ENCODE measurements at places on chromosomes 2 and 18. TPM values are rescaled to one million over a fixed set of nuclear protein-coding genes. Genes with fewer than 3 reads are reported as not detected.

DNA sequence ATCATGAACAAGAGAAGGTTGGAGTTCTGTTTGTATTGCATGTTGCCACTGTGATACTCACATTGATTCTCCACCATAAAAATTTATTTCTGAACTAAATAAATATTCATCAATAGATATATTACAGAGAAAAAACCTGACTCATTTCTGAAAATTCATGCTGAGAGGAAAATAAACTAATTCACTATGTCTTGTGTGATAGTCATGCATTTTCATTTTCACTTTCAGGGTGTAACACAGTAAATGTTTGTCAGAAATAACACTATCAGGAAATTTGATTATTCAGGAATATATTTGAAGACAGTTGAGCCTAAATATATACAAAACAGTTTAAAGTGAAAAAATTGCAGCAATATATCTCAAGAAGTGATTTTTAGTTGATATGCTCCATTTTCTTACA is 335.2 kb downstream of the KCNJ3 start:
- H3K4me3 ChIP-seq: no peak overlapping the region
- H3K4me1 ChIP-seq: no peaks in the 10 kb centered on the region
- DNase-seq: no peak
- H3K36me3 ChIP-seq: no peaks in the 10 kb centered on the region

DNA sequence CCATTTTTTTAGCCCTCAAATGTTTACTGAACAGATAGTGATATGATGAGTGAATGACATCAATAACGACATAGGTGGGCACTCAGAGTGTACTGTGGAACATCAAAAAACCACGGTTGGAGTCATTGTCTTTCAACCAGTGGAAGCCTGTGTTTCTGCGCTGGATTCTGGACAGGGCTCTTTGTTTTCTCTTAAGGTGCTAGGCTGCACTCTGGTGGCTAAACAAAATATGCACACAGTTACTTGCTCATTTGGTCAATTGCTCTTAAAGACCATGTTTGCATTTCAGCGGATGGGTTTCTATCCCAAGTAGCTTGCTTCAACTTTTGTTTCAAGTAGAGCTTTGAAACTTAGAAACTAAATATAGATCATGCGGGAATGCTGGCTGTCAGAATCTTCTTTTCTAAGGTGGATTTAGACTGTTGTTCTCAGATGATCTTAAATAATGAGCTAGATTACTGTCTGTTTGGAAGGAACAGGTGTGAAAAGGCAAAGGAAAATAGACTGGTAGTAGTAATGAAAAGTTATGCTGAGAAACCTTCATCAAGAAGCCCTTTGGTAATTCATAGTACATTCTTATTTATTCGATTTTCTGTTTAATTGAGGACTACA is 48.5 kb upstream of the LYPD6B start:
- no peak for DNase-seq
- no peaks in the 10 kb centered on the region for H3K27me3 ChIP-seq
- no peak overlapping the region for H3K27ac ChIP-seq
- no peaks in the 10 kb centered on the region for H3K4me1 ChIP-seq
- H3K36me3 ChIP-seq: no peaks in the 10 kb centered on the region

- no peak for DNase-seq
- no peak overlapping the region for H3K27ac ChIP-seq
- no peak overlapping the region for H3K4me3 ChIP-seq
These were observed 1337.2 kb upstream of the NRXN1 start for GRCh38 chr2:52369178-52369577.

DNA sequence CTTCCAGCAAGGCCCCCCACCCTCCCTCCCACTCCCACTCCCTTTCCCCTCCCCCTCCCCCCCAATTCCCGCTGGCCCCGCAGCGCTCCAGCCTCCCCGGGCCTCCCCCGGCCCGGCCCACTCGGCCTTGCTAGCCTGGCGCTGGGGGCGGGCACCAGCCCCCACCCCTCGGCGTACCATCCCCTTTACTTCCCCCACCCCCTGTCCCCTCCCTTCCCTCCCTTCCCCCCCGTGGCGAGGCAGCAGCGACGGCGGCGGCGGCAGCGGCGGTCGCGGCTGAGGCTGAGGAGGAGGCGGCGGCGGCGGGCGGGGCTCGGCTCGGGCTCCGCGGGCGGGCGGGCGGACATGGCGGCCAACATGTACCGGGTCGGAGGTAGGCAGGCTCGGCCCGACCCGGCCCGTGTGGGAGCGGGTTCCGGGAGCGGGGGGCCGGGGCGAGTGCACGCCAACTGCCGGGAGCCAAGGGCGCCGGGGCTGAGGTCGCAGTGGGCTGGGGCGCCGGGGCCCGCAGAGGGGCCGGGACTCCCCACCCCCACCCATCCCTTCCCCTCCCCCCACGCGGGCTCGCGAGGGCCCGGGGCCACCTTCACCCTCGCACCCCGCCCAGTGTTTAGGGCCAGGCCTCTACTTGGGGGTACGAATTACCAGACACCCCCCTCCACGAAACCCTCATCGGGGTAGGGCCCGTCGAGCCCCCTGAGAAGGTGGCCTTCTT is at the start of gene MTA3:
Gene MTA3 (plus strand): TSS at position 232 of the 715 bp plus-strand sequence. CDS start 114 bp downstream, at position 346.
- peak; percentile 79 for DNase-seq
- H3K27me3 ChIP-seq: no peaks in the 10 kb centered on the region
- H3K4me1 ChIP-seq: peaks cover 30% of the 10 kb centered on the region
- H3K27ac ChIP-seq: peak within 1 kb of the TSS; percentile 92
- H3K36me3 ChIP-seq: no peaks in the 10 kb centered on the region

The INPP5D gene
- total RNA-seq: 18.7 TPM
